ENCODE measurements at places on chromosomes 5 and 9.

DNA sequence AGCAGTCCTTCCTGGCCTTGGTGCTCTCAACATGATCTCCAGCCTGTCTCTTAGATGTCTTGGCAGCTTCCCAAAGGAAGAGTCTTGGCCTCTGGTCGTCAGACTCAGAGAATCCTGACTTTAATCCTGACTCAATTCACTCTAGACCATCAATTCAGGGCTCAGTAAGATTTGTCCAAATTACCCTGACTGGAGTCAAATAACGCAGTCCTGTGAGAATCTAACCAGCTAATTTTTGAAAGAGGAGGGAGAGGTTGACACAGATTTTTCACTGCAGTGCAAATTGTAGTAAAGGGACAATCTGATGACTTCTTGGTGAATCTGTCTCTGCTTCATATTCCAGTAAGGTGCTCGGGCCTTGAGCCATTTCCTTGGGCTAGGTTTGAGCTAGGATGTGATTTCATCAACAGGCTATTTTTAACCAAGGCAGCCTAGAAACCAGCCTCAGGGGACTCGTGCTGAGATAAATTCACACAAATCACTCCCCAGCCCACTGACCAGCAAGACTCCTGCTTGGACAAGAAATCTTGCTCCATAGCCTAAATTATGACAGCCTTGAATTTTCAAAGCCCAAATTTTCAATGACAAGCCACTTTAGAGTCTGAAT is 257.4 kb downstream of the ENC1 start:
- DNase-seq = no peak

DNA sequence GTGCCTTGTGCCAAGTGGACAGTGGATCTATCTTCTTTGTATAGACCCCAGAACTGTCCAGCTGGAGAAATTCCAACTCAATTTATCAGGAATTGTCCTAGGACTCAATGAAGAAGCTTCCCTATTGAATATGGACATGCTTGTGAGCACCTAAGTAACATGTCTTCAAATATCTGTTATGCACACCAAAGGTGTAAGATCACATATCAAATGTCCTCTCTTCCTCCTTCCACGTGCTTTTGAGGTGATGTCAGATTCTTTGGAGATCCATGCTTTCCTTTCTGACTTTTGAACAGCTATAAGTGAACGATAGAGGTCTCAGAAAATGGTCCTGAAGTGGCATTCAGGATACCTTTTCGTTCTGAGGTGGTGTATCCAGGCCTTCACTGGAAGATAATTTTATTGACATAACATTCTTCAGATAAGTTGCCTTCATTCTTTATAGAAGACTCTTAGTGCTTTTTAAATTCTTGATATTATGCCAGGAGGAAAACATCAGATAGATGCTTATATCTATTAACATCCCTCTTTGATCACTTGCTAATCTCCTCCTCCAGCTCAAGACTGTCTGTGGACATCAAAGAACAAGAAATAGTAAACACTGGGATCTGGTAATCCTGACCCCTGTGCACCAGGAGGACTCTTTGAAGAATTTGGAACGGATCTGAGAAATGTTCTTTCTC is 246.4 kb downstream of the SMARCA2 start:
- no peak for DNase-seq

DNA sequence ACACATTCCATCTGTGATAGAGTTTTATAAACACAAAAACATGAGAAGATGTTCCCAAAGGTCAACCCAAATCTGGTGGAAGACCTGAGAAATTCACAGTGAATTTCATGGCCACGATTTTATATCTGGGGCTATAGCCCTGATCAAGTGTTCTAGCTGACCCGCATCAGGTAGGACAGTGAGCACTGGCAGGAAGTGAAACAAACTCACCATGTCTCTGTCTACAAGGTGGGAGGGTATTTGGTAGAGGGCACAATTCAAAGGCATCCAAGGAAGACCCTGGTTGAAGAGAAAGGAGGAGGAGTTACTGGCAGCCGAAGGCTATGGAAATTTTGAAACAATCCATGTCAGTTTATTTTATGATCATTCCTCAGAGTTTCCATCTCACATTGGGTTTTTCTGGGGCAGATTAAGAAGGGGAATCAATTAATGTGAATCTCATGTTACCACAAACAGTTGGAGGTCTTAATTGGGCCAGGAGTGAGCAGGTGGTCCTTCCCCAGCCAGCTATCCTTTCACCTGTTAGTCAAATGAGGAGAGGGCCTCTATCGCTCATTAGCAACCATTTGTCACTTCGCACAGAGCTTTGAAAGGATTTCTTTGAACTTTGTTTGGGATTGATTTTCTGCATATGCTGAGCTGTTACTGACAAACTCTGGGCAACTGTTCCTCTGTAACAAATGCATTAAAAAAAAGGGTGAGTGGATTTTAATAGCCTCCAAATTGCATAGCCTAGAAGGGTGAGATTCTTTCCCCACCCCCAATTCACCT is 612.0 kb upstream of the CLINT1 start:
- DNase-seq = no peak

DNA sequence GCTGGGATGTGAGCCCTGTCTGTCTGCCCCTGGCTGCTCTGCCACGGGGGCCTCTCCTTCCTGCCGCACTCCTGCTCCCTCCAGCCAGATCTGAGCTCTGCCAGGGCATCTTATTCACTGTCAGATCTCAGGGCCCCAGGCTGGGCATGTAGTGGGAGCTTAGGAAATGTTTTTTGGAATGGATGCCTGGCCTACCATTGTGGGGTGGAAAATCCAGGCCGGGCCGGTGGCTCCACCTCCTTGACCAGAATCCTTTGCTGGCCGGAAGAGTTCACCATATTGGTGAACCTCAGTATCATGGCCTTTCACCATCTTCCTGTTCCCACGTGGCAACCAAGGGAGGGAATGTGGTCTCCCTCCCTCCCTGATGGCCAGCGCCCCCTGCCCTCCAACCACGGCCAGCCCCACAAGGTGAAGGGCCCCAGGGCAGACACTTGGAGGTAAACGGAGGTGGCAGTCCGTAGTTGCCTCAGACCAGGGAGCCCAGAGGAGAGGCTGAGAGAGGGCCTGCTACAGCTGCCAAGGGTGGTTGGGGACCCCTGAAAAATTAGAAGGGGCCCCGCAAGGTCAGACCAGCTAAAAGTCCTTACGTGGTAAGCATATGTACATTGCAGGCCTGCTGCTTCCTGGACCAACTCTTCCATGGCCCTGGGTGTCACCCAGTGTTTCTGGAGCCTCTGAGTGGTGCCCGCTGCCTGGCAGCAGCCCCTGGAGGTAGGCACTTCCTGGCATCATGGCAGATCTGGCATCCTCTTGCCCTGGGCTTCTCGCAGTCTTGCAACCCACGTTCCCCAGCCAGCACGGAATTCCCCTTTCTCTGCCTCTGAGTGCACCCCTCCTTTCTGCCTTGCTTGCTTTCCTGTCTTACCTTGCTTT is 153.3 kb downstream of the RGS3 start:
- DNase-seq = no peak

- DNase-seq = no peak
These were observed 35.3 kb upstream of the PLPP1 start for GRCh38 chr5:55570026-55570425.

- DNase-seq = no peak
These were observed 449.8 kb downstream of the ISL1 start for GRCh38 chr5:51832934-51833470.

DNA sequence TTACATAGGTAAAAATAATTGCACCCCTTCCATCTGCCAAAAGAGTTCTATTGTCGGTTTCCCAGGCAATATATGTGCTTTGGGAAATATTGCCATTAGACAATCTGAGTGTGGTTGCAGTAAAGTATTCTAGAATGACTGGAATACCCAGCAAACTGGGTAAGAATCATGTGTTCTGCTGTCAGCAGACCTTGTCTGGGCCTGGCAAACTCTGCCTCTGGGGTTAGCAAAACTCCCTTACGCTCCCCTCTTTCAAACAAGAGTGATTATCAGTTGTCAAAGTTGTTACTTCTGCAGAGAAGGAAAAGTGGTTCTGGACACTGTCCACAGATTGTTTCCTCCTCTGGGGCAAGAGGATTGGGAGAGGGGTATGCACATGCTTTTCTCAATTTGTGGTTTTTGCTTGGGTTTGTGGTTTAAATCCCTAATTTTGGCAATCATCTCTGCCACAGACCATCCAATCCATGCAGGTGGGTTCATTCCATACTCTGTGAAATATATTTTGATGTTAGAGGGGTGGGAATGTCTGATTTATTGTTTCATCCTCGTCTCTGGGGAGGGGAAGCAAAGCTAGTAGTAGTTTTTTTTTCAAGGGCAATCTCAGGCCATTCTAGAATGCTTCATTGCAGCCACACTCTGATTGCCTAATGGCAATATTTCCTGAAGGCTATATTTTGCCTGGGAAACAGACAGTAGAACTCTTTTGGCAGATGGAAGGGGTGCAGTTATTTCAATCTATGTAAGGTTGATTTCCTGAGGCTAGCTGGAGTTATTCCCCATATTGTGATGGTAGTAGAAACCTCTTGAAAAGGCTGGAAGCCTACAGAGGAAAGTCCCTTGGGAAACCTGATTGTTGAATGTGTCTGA is 24.0 kb upstream of the TNFSF15 start:
- no peak for DNase-seq

Data from DMS53 (cell line).